T47D (cell line): ENCODE measurements at places on chromosomes 1 and 21.

DNA sequence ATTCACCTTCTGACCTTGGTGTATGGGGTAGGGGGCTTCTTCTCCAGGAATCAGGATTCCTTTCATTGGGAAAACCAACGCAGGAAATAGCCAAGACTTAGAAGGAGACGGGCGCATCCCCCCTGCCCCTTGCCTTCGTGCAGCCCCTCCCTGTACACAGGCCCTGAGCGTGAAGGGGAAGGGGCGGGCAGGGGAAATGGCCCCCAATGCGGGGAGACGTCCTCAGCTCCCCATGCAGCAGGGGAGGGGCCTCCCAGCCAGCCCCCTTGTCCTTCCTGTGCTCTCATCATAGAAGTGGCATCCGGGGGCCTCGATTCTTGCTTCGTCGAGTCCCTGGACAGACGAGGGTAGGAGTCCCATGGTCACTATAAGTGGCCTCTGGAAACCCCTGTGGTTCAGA is 116.9 kb downstream of the AJAP1 start:
- DNase-seq, result no peak

GRCh38 chr1:79193211-79194079 is 186.9 kb upstream of the ADGRL4 start:
- no peak for DNase-seq

DNA sequence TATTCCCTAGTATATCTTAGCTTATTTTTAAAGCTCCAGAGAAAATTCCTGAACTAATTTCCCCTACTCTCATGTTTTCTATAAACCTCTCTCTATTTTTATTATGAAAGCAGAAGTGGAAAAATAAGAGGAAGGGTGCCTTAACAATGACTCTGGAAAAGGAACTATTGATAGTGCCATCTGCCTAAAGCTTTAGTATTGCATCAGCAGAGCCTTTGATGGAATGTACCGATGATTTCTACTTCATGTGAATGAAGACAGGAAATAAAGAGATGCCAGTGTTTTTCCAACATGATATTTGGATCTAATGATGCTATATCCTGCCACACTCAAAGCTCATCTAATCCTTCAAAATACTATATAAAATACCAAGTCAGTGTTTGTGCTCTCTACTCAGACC is 35.1 kb downstream of the TNFSF18 start:
- DNase-seq, result no peak

DNA sequence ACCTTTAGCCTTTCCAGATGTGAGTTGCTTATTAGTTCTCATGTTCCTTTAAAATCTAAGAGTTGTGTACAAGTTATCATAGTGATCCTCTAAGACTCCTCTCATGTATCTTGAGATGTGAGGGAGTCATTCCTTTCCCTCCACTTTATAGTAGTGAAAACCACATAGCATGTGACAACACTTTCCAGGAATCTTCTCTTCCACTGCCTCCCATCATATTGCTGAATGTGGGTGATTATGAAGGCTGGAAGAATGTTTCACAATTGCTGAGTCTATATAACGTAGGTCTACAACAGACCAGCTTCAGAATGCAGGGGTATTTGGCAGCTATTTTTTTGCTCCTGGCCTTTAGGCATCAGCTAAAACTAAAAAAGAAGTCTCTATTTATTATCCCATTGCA is 44.7 kb upstream of the LRRC7 start:
- no peak for DNase-seq

DNA sequence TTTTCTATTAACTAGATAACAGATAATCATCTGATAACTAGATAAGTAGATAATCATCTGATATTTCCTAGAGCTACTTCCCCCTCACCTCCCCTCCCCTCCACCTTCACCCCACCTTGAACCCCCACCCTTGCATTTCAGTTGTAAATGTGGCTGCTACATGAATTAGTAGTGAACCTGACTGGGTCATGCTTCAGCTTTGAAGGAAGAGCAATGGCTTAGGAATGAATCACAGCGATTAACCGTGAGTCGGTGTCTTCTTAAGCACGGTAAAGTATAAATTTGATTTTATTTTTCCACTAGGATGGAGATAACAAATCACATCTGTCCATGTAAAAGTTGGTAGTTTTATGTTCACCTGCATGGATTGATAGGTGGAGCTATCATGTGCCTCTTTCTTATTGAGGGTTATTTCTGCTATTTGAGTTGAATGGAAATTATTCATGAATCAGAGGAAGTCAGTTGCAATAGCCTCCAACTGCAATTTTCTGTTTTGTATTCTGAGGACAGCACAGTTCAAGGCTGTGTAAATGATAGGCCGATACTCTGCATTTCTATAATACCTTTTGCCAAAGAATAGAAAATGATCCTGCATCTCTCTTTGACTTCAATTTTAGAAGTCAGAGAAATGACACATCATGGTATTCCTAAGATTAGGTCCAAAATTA is 235.0 kb downstream of the PTGER3 start:
- DNase-seq, result no peak

DNA sequence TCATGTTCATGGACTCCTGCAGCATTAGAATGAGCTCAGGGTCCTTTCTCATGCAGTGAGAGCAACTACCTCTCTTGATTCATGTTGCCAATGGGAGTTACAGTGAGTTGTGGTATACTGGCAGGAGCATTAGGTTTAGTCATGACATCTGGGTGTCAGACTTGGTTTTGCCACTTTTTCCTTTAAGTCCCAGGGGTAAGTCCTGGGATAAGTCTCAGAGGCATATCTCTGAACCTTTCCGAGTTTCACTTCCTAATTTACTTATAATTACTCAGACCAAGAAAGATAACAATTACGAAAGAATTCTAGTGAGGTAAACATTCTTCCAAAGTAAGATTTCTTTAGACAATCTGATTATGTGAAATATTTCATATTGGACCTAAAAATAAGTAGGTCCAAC is 606.0 kb downstream of the SMYD3 start:
- no peak for DNase-seq

GRCh38 chr1:186708694-186709097 is 28.5 kb upstream of the PTGS2 start:
- DNase-seq, result no peak

DNA sequence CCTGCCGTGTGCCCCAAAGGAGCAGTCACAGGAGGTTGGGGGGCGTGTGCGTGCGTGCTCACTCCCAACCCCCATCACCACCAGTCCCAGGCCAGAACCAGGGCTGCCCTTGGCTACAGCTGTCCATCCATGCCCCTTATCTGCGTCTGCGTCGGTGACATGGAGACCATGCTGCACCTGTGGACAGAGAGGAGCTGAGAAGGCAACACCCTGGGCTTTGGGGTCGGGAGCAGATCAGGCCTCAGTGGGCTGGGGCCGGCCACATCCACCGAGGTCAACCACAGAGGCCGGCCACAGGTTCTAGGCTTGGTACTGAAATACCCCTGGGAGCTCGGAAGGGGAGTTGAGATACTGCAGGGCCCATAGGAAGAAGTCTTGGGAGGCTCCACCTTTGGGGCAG is 23.5 kb downstream of the COL6A1 start:
- no peak for DNase-seq
